NCI-H1436 (cell line): ENCODE measurements at places on chromosomes 6 and 20.

DNA sequence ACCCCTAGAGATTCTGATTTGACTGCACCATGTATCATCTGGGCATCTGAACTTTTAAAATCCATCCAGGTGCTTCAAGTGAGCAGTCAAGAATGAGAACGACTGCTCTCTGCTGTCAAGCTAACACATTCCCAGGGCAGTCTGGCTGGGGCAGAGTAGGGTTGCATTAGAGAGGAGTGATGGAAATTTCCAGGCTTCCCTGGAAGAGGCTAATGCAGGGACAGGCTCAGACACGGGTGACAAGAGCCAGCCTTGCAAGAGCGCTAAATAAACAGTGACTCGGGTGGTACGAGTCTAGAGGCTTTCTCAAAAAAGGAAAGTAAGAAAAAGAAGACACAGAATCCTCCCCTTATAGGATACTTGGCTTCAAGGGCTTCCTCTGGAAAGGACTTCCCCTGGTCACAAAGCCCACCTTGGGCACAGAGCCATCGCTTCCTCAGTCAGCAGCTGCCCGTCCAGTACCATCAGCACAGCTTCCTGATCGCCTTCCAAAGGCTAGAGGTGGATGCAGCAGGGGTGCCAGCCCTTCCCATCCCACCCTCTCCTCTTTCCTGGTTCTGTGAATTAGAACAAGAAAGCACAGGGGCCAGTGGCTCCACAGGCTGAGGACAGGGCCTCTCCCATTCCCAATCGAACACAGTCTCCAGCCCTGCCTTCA, 177.4 kb upstream of the RREB1 start:
- no peak for DNase-seq

DNA sequence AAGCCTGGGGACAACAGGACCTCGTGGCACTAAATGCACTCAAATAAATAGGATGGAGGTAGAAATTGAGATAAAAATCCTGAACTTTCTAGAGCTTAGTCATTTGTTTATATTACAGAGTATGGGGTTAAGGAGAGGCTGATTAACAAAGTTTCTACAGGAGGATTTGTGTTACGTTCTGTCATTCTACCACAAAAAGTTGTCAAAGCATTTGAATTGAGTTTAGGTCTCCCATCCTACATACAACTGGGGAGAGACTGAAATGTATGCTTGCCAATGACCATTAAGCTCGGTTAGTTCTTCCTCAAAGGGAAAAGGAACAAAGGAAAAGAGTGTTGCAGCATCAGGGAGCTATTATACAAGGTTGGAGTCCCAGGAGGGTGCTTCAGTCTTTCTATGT, 597.9 kb downstream of the COL12A1 start:
- no peak for DNase-seq

DNA sequence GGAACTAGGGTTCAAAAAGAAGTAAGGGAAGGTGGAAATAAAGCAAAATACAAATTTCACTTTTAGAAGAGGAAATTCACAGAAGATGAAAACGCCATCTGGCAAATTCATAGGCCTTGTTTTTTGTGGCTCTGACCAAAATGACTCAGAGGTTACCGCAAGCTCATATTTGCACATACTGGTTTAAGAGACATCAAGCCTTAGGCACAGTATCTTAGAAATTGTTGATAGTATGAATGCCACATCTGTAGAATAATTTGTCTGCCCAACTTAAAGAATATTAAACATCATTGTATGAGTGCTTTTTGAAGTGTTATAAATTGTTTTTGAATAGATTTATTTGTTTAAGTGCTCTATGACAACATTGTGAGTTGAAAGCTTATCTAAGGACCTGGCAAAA, 10.6 kb downstream of the TAAR1 start:
- DNase-seq: no peak

GRCh38 chr20:24681634-24682495, 212.4 kb downstream of the SYNDIG1 start:
- DNase-seq: no peak

DNA sequence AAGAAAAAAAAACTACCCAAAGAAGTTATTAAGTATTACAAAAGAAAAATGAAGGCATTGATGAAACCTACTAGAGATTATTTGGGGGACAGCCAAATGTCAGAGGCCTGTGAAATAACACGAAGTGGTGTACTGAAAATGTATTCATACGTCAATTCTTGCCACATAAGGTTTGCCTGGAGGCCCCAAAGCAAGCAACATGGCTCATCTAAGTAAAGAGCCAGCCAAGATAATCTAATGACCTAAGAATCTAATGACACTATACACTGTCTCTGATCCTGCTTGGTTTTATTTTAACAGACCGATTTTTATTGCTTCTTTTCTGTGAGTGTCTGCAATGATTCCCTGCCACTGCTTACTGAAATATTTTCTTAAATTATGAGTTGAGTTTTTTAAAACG, 34.7 kb downstream of the FILIP1 start:
- no peak for DNase-seq

DNA sequence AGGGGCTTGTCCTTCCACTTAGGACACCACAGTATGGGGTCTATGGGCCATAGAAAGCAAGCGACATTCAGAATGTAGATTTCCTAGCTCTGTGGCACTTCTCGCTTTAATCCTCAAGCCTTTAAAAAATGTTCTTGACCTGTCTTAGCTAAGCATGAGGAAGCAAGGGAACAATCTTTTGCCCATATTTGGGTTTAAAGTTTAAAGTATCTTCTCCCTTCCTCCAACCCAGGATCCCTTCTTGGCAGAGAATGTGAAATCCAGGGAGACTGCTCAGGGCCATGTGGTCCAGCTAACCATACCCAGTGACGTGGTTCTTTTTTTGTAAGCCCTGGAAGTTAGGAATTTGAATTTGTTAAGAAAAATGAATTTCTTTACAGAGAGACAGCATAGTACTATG, 289.9 kb downstream of the BTBD9 start:
- DNase-seq: no peak
